ENCODE measurements at places on chromosomes 12 and 14.

DNA sequence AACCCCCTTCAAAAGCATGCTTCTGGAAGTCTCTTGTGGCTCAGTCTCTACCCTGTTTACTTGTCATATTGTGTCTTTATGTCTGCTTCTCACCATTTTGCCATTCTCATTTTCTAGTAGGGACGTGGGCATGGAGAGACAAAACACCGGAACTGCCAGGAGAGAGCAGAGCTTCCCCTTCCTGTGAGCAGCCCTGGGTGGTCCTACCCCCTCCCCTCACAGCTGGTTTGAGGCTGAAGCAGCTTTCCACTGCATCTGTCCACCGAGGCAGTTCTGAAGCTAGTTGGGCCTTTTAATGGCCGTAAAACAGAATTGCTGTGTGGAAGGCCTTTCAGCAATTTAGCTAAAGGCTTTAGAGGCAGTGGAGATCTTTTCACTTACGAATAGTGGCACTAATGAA, 77.0 kb downstream of the PELI2 start:
- no peak for DNase-seq

DNA sequence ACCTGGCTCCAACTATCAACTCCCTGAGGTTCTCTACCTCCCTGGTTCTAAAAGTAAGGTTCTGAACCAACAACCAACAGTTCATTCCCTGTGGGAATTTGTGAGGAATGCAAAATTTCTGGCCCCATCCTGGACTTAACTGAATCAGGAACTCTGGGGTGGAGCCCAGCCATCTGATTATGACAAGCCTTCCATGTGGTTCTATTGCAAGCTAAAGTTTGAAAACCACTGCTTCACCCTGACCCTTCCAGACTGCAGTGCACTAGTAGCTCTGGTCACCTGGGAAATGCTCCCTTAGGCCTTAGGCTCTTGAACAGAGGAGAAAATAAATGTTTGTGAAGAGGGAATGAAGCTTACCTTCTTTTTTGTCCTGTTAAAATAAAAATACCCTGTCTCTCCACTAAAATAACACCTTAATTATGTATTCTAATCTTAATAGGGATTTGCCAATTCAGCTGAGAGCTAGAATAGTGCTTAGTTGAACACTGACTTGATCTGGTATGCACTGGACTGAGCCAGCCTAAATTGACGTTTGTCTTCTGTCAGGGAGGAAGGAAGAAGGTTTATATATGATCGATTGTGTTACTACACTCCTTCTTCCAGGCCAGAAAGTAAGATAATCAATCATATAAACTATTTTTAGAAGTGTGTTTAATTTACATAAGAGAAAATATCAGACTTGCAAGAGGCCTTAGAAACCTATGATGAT, 39.1 kb upstream of the DDHD1 start:
- no peak for DNase-seq

- no peak for DNase-seq
These were observed 168.5 kb upstream of the BMP4 start for GRCh38 chr14:54125109-54125508.

GRCh38 chr14:34356264-34356654, 105.8 kb downstream of the SPTSSA start:
- no peak for DNase-seq

DNA sequence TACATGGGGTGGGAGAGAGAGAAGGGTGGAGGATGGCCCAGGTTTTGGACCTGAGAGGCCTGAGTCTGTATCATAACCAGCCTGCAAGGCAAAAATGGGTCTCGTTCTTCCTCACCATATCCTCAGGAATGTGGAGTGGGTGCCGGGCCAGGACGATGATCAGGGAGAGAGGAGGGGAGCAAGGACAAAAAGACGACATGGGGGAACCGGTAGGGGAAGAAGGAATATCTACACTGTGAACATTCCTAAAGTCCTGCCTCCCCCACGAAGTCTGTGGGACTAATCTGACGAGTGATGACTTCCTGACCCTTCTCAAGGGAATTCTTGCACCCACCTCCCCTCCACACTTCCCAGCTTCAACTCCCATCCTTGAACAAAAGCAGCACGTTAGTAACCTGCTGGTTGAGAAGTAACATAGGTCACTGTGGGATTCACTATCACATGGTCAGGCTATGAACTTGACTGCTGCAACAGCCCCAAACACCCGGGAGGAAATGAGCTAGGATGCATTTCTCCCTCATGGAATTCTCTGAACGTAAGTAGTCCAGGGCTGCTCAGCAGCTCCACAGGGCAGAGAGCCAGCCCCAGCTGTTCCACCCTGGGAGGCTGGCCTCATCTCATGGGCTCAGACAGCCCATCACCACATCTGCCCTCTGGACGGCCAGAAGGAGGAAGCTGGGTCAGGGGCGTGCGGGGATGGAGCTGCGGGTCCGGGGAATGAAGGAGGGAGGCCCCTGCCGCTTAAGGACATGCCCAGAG, 36.8 kb upstream of the VWF start:
- no peak for DNase-seq
